EL (cell line): ENCODE measurements at places on chromosomes 7 and 10.

DNA sequence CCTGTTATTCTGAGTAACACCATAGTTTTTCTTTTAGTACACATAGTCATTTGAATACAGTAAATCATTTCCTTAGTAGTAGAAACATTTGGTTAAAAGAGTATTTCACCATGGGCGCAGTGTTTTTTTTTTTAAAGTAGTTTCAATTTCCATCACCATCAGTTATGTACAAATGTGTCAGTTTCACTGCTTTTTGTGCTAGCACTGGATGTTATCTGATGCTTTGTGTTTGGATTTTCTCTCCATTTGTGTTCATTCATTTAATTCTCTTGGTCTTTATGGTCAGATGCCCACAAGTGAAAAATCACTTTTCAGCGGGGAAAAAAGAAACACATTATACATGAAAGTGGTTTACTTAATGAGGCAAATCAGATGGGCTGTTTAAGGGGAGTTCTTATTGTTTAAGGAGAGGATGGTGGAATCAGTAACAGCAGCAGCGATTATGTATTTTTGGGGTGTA is 16.0 kb upstream of the HK1 start:
- no peak for DNase-seq

GRCh38 chr10:118957966-118958365 is 71.5 kb upstream of the NANOS1 start:
- DNase-seq, result no peak

GRCh38 chr10:85864173-85864549 is 502.4 kb downstream of the GRID1 start:
- no peak for DNase-seq

- no peak for DNase-seq
Observed at GRCh38 chr7:6675807-6676405, 30.8 kb downstream of the ZNF12 start.

DNA sequence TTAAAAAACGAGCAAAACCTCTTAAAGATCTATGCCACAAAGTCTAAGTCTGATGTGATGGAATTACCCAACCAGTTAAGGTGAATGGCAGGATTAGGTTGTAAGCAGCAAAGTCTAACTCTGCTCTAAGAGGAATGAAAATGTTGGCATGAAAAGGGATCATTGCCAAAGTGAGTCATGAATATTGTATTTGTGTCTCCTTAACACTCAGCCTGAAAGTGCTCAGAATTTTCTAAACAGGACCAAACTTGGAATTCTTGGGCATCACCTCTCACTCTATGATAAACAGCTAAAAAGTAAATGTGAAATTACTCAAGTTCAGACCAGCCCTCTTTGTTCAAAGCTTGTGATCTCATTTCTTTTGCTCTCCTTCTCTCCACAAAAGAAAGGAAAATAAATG is 27.0 kb downstream of the PPP1R3A start:
- peak; percentile 68 for DNase-seq

DNA sequence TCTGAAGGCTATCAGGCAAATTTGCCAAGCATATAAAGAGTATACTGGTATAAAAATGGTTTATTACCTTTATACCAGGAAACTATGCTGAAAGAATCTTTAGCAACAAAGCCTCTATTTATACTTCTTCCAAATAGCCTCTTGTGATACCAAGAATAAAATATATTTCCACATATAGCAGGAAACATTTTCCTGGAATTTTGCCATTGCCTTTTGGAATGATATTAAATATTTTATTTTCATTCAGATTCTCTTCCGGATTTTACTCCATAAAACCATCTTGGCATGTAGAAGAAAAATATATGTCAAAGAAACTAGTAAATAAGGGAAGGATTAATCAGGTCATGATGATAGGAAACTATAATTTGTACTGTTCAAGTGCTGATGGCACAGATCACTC is 17.7 kb downstream of the SOSTDC1 start:
- DNase-seq, result no peak

GRCh38 chr10:89952325-89952724 is 250.9 kb downstream of the KIF20B start:
- no peak for DNase-seq

DNA sequence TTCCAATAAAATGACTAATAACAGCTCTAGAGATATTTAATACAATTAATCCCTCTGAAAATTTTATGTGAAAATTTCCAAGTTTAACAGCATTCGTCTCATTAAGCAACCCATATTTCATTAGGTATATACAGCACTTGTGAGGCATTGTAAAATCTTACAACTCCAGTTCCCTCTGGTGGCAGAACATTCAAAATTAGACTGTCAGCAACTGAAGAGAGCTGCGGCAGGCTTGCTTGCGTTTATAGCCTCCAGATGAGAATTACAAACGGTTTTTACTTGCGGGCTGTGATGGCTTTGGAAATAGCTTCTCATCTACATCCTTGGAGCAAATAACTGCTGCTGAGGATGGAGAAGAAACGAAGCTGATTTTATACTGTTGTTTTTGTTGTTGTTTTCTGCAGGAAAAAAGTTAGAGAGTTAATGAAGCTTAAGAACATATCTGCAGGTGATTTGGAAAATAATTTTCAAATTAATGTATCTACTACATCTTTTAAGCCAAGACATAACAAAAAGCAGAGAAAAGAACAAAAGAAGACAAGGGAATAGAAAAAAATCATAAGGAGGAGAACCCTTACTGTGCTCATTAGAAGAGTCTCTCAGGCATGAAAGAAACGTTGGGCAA is 171.3 kb downstream of the MAGI2 start:
- peak; percentile 84 for DNase-seq

DNA sequence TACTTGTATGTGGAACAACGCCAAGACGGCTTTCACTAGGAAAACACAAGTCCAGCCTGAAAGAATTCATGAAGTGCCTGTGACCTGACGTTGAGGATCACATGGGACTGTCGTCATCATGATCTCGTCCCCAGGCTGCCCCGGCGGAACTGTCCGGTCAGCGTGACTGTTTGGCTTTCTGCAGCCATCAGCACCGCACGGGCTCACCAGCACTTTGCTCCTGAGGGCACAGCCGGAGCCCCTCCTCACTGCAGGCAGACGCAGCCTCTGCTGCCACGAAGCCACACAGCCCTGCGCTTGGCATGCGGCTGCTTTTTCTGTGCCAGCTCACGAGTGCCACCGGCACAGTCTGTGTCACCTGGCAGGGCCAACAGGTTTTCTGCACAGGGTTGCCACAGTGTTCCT is 9.4 kb upstream of the GET4 start:
- DNase-seq, result peak; percentile 90

DNA sequence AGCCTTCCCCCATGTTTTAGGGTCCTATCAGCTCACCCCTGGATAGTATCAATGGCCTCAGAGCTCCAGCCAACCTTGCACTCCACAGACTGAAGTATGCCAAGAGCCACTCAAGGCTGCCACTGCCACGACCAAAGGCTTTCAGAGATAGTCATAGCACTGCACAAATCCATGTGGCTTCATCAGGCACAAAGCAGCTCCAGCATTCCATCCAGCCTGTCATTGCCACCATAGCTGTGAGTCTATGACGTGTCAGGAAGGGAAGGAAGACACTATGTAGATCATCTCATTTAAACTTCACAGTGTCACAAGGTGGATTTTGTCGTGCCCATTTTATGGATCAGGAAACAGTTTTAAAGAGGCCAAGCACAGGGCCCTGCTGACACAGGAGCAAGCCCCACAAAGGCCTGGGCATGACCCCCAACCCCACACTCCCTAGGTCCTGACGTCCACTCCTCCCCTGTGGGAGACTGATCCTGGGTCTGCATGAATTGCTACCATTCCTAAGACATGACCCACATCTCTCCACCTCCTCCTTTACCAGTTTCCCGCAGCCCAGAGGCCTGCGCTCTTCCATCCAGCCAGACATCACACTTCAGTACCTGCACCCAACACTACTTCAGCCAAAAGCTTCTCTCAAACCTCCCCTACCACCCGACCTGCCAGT is 119.4 kb downstream of the DIP2C start:
- DNase-seq, result peak; percentile 17

- DNase-seq, result peak; percentile 3
Observed at GRCh38 chr7:67105377-67105776, 108.7 kb downstream of the TYW1 start.

DNA sequence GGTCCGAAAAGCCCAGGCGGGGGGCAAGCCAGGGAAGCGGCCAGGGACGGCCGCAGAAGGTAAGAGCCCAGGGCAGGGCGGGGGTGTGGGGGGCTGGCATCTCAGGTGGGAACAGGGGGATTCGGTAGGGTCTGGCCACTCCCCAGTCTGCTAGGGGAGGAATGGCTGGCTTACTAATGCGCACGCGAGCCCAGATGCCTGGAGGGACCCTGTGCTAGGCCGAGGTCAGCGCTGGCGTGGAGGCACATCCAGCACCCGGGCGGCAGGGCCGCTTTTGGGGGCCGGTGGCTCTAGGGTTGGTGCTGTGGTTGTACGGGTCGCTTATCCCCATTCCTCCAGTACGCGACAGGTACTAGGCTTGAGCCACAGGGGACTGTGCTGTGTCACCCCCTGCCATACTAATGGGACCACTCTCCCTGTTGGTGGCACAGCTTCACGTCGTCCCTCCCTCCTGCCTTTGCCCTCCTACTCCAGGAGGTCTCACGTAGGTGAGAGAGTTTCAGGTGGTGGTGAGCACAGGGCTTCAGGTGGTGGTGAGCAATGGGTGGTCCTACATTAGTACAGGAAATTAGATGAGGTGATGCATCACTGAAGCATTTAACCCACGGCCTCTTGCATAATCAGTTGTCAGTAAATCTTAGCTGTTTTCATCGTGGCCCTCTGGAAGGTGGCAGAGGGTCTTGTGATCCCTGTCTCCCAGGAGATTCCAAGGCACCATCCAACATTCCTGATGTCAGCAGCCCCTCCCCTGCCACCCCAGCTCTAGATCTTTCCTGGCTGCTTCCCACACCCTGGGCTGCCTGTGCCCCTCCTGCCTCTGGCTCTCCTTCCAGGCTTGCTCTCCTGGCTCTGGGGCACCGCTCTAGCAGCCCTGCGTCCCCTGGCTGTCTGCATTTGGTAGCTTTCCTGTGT is 971 bp downstream of the AEBP1 start:
- peak; percentile 80 for DNase-seq

DNA sequence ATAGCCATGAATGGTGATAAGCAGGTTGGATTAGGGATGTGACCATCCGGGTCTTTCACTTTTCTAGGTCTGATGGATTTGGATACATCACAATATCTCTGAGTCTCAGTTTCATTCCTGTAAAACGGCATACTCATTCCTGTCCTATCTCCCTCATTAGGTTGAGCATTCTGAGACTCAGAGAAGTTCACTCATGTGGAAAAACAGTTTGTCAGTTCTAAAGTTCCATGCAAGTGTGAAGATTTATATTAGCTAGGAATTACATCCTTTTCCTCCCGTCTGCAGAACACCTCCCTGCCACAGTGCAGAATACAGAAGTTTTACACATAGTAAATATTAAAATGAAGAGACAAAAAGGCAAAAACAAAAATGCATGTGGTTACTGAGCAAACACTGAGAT is 94.2 kb upstream of the SLC25A13 start:
- DNase-seq, result no peak

DNA sequence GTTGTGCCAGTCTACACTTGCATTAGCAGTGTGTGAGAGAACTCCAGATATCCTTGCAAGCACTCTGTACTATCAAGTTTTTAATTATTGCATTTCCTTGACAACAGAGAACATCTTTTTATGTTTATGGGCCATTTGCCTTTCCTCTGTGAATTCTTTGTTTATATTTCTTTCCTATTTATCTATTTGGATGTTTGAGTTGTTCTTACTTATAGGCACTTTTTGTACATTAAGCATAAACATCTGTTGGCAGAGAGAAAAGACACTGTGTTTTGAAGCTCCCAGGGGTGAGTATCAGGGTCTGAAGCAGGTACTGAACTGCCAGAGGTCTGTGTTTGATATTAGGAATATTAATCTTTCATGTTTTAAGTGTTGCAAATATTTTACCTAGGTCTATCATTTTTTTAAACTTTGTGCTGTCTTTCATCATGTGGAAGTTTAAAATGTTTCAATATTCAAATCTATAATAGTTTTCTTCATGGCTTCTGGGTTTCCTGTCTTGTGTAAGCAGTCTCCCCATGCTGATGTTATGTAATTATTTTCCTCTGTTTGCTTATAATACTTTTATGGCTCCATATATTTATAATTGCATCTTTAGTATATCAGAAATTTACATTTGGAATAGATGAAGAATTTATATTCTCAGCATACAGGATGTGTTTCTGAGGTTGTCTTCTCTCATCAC is 17.7 kb upstream of the PDCD4 start:
- no peak for DNase-seq

- peak; percentile 92 for DNase-seq
Observed at GRCh38 chr10:88254091-88254490, 329.0 kb downstream of the RNLS start.

DNA sequence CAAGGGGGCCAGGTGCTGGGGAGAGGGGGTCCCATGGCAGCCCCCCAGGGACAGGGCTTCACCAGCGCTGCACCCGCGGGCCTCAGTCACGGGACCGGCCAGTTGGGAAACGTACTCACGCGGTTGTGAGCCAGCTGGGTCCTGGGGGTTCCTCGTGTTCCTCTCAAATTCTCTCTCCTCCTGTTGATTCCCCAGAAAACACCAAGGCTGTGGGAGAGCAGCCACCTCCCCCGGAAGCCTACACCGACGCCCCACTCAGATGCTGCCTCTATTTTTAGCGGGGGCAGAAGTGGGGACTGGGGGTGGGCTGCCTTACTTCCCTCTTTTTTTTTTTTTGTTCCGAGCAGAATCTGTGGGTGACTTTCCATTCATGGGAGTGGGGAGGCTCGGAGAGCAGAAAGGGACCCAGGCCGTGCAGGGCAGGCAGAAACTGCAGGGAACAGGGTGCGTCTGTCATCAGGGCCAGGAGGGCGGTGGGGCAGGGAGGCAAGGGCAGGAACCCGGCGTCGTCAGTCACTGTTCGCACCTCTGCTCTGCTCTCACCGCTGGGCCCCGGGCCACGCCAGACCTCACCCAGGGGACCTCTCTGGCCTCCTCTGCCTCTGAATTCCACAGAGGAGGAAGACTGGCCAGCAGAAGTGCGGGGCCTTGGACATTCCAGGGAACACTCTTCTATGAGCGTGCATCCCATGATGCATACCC is 63.1 kb downstream of the CARD11 start:
- no peak for DNase-seq

DNA sequence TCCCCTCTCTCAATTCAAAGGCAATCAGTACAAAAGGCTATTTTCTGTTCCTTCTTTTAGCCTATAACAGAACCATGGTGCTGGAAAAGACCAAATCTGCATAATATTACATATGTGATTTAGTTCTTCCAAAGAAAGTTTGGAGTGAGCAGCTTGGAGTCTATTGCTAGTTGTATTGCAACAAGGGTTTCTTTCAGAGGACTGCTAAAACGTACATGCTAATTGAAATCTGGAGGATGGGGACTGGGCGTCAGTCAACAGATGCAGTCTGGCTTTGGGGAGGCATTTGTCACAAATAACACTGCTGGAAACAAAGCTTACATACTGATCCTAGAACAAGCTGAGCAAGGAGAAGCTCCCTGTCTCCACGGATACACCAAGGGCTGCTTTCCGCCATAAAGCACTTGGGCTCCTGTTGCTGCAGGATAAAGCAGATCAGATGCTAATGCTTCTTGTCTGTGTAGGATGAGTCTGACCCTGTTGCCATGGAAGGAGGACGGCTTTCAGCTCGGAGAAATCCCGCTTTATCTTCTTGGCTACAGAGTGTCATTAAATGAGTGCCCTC is 883.5 kb downstream of the SORCS1 start:
- no peak for DNase-seq

- DNase-seq, result no peak
Observed at GRCh38 chr7:29935111-29935510, 54.5 kb downstream of the SCRN1 start.

GRCh38 chr7:2993868-2994267 is 49.8 kb downstream of the CARD11 start:
- DNase-seq, result no peak

GRCh38 chr10:20407357-20407756 is 489.8 kb downstream of the NEBL start:
- no peak for DNase-seq
